ENCODE measurements at places on chromosomes 4 and X. TPM values are rescaled to one million over a fixed set of nuclear protein-coding genes. Genes with fewer than 3 reads are reported as not detected.

DNA sequence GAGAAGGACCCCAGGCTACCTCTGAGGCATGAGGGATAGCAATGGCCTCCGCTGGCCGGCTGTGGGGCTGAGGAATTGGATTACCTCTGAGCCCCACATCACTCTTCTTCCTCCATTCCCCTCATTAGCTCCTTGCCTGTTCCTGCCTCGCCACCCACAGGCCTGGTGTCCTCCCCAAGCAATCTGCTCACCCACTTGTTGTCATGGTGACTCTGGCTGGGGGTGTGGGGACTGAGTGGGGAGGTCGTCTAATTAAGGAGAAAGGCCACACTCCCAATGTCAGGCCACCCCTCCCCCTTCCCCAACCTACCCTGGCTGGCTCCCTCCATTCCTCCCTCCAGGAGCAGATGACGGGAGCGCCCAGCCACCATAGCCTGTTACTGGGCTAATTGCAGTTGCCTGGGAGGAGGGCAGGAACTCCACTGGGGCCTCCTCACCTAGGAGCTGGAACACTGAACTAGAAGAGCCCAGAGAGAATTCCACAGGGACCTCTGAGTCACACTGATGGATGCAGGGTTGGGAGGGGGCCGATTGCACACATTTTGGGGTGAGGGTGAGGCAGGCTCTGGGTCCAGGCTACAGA lies 20.7 kb downstream of the NALF2 start:
- H3K4me1 ChIP-seq, result no peaks in the 10 kb centered on the region
- no peaks in the 10 kb centered on the region for H3K36me3 ChIP-seq
- no peak overlapping the region for H3K4me3 ChIP-seq
- no peaks in the 10 kb centered on the region for H3K27me3 ChIP-seq
- no peak for DNase-seq
- H3K27ac ChIP-seq, result no peak overlapping the region

SPINK2 gene
- total RNA-seq, result not detected

DNA sequence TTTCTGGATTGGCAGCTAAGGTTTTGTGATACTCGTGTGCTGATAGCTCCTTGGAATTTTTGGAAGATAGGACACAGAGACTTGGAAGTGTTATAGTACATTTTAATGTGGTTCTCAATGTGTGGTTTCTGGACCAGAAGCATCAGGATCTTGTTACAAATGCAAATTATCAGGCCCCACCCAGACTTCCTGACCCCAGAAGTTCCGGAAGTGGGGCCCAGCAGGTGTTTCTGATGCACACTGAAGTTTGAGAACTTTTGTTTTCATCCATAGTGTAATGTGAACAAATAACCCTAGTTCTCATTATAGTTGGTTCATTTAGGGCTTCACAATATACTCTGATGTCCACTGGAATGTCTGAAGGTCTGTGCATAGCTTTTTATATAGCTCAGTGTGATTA lies 49.6 kb downstream of the LAMP2 start:
- no peaks in the 10 kb centered on the region for H3K36me3 ChIP-seq
- no peaks in the 10 kb centered on the region for H3K4me1 ChIP-seq
- no peak overlapping the region for H3K4me3 ChIP-seq
- no peak overlapping the region for H3K27ac ChIP-seq

DNA sequence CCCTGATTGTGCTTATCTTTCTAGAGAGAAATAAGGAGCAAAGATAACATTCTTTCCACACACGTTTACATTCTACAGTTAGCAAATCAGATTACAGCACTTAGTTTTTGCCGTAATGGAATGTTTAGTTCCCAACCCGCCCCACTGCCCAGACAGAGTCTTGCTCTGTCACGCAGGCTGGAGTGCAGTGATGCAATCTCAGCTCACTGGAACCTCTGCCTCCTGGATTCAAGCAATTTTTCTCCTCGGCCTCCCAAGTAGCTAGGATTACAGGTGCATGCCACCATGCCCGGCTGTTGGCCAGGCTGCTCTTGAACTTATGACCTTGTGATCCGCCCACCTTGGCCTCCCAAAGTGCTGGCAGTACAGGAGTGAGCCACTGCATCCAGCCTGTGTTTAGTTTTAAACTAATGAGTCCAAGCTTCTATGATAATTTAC lies 8.4 kb upstream of the PRPS1 start:
- no peak overlapping the region for H3K27ac ChIP-seq
- no peaks in the 10 kb centered on the region for H3K27me3 ChIP-seq
- DNase-seq, result no peak
- no peaks in the 10 kb centered on the region for H3K36me3 ChIP-seq
